Mesothelial cell of epicardium (in vitro differentiated cells): ENCODE measurements at places on chromosomes 1 and 21.

- H3K27me3 ChIP-seq, result peaks cover 9% of the 10 kb centered on the region
- H3K36me3 ChIP-seq, result no peaks in the 10 kb centered on the region
- H3K4me3 ChIP-seq, result no peak overlapping the region
- DNase-seq, result no peak
- no peaks in the 10 kb centered on the region for H3K4me1 ChIP-seq
These were observed 44.5 kb downstream of the LRRC38 start for GRCh38 chr1:13469343-13469742.

GRCh38 chr1:159918352-159919200 is 6.7 kb downstream of the TAGLN2 start:
- peaks cover 16% of the 10 kb centered on the region for H3K36me3 ChIP-seq
- H3K27ac ChIP-seq, result no peak overlapping the region
- DNase-seq, result no peak
- H3K27me3 ChIP-seq, result no peaks in the 10 kb centered on the region

GRCh38 chr1:16245476-16246196 is 8.7 kb upstream of the CPLANE2 start:
- H3K27me3 ChIP-seq, result no peaks in the 10 kb centered on the region
- DNase-seq, result no peak
- peaks cover 8% of the 10 kb centered on the region for H3K36me3 ChIP-seq
- H3K4me1 ChIP-seq, result peaks cover 32% of the 10 kb centered on the region
- no peak overlapping the region for H3K27ac ChIP-seq

DNA sequence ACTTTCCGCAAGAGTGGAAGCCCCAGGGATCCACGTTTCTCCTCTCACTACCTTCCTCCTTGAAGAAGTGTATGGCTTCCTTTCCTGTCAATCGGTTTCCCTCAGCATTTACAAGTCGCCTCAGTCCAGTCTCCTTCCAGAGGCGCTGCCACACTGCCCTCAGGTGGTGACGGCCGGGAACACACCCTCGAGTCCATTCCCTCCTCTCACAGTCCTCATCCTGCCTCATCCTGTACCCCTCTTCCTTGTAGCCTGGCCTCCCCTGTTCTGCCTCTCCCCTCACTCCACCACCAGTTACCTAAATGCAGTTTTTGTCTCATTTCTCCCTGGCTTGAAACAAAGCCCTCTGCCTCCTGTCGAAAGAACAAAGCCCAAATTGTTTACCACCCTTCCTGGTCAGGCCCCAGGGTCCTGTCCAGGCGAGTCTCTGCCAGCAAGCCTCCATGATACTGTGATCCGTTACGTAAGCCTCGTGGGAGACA is 23.2 kb upstream of the LSM10 start:
- peaks cover 16% of the 10 kb centered on the region for H3K36me3 ChIP-seq
- H3K27ac ChIP-seq, result peak overlapping the region; percentile 63
- no peak overlapping the region for H3K4me3 ChIP-seq
- H3K4me1 ChIP-seq, result peaks cover 8% of the 10 kb centered on the region
- DNase-seq, result peak; percentile 95

DNA sequence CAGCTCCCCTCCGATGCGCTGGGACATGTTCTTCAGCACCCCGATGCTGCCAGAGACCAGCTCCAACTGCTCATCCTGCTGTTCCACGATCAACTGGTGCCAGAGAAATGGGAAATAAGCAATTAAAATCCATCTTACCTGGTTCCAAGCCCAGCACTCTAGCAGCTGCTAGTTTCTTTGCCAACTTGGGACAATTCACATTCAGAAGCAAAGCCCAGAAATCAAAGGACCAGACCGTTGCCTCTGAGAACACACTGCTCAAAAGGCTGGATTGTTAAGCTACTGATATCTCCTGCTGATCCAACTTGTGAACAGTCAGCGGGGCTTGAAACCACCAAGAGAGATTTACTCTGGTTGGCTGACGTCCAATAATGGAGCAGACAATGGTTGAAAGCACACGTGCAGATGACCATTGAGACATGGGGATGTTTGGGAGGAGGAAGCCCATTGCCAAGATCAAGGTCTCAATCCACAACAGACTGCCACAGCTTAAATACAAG is 34.4 kb downstream of the STX6 start:
- no peak overlapping the region for H3K4me3 ChIP-seq
- H3K27me3 ChIP-seq, result no peaks in the 10 kb centered on the region
- DNase-seq, result no peak
- H3K27ac ChIP-seq, result no peak overlapping the region
- peaks cover 55% of the 10 kb centered on the region for H3K36me3 ChIP-seq

DNA sequence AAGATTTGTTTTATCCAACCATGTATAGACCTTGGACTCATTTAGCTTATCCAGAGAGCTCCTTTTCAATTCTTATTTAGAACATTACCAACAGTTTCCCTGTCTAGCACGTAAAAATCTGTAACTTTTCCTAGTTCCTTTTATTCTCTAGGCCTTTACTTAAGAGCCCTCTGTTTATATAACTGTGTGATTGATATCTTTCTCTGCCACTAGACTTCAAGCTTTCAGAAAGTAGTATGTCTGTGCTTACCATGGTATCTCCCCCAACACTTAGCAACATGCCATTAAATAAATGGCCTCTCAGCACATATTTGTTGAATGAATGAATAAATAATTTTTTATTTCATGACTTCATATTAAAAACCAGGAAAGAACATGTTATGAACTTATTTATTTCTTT is 209.4 kb downstream of the PTPRC start:
- H3K27me3 ChIP-seq, result no peaks in the 10 kb centered on the region
- H3K27ac ChIP-seq, result peak overlapping the region; percentile 86
- H3K4me3 ChIP-seq, result no peak overlapping the region
- H3K36me3 ChIP-seq, result peaks cover 38% of the 10 kb centered on the region
- H3K4me1 ChIP-seq, result peaks cover 19% of the 10 kb centered on the region
- DNase-seq, result no peak

- peak overlapping the region; percentile 75 for H3K27ac ChIP-seq
- no peak overlapping the region for H3K4me3 ChIP-seq
- DNase-seq, result no peak
- H3K36me3 ChIP-seq, result peaks cover 7% of the 10 kb centered on the region
- no peaks in the 10 kb centered on the region for H3K27me3 ChIP-seq
These were observed 69.0 kb downstream of the HMCN1 start for GRCh38 chr1:185803241-185803640.

GRCh38 chr21:46027851-46028493 is 46.4 kb downstream of the COL6A1 start:
- H3K36me3 ChIP-seq, result peaks cover 4% of the 10 kb centered on the region
- peaks cover 42% of the 10 kb centered on the region for H3K4me1 ChIP-seq
- H3K27ac ChIP-seq, result peak overlapping the region; percentile 90
- no peak overlapping the region for H3K4me3 ChIP-seq
- no peak for DNase-seq
- H3K27me3 ChIP-seq, result no peaks in the 10 kb centered on the region
